Naive thymus-derived CD4-positive, alpha-beta T cell (primary cell): ENCODE measurements at places on chromosomes 1 and 21. TPM values are rescaled to one million over a fixed set of nuclear protein-coding genes. Genes with fewer than 3 reads are reported as not detected.

Gene SLC44A5
- 0.92 TPM for polyA plus RNA-seq

Gene SHISA4
- polyA plus RNA-seq, result not detected

Gene PLA2G2A
- not detected for polyA plus RNA-seq

Gene MINDY1
- 12.8 TPM for polyA plus RNA-seq

Gene AMPD1
- polyA plus RNA-seq, result not detected

Gene MYBPH
- polyA plus RNA-seq, result not detected

Gene RGS1
- 3.4 TPM for polyA plus RNA-seq

Gene CHRM3
- 0.95 TPM for polyA plus RNA-seq

Gene ANGPTL3
- polyA plus RNA-seq, result not detected

Gene RAB13
- not detected for polyA plus RNA-seq

Gene SAMSN1
- polyA plus RNA-seq, result 30.9 TPM

Gene LYPD8
- not detected for polyA plus RNA-seq

Gene PADI2
- not detected for polyA plus RNA-seq

Gene PRAMEF8
- polyA plus RNA-seq, result not detected

Gene HPDL
- polyA plus RNA-seq, result 1.0 TPM
